ENCODE measurements at places on chromosomes 3 and 15.

DNA sequence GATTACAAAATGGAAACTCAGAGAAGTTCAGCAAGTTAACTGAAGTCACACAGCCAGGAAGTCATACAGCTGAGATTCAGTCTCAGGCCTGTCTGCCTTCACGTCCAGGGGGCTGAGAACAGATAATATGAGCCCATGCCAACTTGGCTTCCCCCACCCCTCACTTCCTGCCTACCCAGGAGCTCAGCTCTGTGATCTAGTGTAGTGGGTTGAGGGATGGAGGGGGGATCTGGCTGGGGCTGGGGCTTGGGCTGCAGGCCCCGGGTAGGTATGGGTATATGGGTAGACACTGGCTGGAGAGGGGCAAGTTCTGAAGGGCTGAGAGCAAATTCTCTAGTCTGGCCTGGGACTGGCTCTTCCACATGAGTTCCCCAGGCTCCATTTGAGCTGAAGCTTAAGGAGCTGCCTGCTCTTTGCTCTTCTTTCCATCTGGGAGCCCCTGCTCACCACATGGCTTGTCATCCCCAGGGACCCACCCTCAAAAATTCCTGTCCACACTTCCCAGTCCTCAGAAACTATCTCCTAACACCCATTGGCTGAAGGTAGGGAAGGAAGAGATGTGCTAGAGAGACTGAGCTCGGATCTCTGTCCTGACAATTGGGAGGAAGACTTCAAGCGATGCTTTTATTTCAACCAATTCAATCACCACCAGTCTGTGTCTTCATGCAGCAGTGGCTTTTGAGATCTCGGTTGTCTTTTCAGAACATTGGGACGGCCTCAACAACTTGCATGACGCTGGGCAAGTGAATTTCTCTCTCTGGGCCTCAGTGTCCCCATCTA lies 2.0 kb downstream of the RASGRF1 start:
- no peak for DNase-seq

DNA sequence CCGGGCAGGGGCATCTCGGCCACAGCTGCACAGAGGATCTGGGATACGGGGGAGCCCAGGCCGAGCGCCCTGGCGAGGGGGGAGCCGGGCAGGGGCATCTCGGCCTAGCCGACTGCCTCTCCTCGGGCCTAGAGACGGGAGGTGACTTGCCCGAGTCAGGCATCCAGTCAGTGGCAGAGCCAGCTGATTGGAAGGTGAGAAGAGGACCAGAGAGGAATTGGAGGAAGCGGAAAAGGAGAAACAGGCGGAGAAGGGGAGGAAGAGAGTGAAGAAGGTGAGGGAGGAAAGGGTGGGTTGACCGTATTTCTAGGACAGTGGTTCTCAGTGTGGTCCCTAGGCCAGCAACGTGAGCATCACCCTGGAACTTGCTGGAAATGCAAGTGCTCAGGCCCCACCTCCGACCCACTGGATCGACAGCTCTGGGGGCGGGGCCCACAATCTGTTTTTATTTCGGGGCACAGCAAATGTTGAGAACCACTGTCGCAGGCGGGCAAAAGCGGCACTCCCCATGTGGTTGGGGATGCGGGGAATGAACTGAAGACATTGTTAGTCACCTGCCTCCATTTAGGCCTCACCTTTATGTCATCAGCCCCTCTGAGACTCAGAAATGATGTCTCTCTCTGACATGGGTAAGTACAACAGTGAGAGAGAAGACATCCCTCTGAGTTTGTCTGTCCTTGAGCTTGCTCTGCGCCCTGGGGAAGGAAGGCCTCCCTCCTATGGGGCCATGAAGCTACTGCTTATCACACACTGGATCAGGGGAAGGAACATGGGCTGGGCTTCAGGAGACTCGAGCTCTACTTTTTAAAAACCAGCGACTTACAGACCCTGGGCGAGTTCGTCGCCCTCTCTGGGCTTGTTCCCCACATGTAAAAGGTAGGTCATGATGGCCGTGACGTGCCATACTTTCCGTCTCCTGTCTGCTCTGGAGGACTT lies 1.0 kb upstream of the MELTF start:
- DNase-seq = no peak

GRCh38 chr3:151445273-151446001 lies 15.4 kb downstream of the IGSF10 start:
- DNase-seq = no peak

GRCh38 chr3:6062261-6063187 lies 798.4 kb upstream of the GRM7 start:
- no peak for DNase-seq

DNA sequence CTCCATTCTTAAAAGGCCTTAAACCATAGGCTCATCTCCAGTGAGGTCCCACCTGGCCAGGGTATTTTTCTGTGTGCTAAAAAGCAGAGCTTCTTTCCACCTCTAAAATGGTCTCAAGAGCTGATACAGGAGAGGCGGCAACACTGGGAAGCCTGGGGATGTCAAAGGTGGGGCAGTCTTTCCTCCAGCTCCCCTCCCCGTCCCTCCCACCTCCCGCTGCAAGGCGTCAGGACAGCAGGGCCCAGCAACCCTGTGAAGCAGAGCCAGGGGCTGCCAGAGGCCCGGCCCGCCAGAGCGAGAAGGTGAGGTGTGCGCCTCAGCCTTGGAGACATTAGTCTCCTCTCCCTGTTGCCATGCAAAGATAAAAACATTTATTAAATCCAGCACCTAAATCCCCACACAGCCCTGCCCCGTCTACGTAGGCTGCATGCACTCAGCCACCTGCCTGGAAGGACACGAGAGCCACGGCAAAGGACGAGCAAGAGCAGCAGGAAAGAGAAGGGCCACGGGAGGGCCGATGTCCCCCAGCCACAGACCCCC lies 75.6 kb downstream of the FAM174B start:
- no peak for DNase-seq

DNA sequence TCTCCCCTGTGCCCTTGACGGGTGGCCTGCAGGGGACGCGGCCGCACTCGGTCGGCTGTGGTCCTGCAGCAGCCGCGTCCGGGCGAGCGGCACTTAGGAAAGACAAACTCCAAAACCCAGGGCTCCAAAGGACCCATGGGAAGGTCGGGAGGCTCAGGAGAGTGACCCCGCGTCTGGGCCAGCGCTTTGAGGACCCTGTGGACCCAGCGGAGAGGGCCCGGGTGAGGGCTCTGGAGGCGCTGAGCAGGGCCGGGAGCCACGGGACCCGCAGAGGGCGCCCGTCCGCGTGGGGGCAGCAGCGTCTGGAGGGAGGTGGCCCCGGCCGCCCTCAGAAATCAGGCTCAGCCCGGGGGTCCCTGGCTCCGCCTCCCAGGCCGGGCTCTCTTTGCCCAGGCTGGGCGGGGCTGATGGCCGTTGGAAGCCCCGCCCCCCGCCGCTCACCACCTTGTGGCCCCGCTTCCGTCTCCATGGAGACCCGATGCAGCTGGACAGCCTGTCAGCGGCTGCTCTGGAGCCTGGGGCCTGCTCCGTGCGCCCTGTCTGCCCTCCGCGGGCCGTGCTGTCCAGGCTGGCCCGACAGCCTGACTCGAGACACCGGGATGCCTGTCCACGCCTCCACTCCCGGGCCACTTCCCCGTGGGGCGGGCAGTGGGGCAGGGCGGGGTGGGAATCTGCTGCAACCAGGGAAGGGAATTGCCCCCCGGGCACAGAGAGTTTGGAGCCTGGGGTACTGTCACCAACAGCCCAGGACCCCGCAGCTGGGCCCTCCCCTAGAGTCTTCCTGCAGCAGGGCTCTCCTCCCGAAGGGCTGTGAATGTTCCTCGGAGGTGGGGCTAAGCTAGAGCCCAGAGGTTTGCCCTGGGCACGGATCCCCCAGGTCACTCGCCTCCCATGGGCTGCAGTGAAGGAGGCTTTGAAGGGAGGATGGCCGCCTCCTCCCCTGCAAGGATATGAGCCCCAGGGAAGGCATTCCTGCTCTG lies 34.8 kb upstream of the RPL32 start:
- DNase-seq = no peak

DNA sequence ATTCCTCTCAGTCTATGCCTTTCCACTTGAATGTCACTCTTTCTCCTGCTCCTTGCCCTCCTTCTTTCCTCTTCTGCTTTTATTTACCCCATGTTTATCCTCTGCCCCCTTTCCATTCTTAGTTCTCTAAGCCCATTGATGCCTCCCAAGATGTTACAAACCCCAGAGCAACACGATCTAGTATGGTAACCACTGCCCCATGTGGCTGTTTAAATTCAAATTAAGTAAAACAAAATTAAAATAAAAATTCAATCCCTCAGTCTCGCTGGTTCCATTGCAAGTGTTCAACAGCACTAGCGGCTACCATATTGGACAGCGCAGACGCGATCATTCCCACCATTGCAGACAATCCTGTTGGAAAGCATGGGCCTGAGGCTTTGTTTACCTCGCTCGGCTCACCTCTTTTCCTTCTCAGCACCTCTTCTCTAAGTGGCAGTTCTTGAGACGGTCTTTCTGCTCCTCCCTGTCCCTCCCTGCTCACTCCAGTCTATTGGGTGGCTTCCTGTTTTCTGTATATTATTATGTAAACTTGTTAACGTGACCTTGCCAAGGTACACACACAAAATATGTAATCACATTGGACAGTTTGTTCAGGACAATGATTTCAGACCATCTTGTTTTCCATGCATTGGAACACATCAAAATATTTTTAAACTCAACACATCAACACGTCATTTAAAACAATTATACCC lies 21.8 kb upstream of the CA12 start:
- DNase-seq = no peak

GRCh38 chr3:50208677-50209344 lies 3.7 kb downstream of the SLC38A3 start:
- DNase-seq = no peak

DNA sequence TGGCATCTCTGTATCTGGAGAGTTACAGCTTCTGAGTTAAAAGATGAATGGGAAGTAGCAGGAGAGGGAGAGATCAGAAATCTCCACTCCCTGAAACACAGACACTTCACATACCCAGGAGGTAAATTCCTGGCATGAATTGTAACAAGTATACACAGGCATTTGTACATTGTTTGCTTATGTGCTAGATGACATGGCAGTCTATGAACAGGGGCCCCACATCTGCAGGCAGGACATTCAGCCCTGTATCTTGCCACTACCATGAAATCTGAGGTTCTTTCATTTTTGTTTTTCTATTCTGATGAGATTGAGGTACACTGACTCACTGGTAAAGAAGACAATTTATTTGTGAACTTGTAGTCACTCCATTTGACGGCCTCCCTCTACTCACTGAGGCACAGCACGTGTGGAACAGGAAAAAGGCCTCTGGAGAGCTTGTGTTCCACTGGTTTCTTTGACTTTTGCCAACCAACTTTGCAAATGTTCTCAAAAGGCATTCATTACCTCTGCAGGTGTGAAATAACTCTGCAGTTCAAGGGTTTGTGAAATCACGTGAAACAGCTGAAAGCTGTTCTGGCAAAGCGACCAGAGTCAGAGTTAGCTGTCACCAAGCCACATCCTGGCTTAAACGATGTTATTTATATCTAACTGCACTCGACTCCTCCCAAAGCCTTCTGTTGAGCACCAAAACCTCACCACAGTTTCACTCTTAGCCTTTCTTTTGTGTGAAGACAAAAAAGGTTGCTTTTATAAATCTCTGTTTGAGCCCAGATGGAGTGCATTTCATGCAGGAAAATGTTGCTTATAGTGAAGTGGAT lies 401.3 kb upstream of the CFAP20DC start:
- DNase-seq = no peak

GRCh38 chr15:77021803-77022381 lies 27.0 kb downstream of the PSTPIP1 start:
- DNase-seq = no peak

DNA sequence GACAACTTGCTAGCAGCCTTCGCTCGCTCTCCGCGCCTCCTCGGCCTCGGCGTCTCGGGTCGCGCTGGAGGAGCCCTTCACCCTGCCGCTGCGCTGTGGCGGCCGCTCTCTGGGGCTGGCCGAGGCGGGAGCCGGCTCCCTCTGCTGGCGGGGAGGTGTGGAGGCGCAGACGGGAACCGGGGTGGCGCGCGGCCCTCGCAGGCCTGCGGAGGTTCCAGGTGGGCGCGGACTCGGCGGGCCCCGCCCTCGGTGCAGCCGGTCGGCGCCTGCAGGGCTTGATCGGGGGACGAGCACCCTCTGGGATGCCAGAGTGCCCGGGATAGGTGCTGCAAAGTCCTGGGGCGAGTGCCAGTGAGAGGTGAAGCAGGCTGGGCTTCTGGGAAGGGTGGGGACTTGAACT lies 989.9 kb downstream of the ROBO2 start:
- no peak for DNase-seq

DNA sequence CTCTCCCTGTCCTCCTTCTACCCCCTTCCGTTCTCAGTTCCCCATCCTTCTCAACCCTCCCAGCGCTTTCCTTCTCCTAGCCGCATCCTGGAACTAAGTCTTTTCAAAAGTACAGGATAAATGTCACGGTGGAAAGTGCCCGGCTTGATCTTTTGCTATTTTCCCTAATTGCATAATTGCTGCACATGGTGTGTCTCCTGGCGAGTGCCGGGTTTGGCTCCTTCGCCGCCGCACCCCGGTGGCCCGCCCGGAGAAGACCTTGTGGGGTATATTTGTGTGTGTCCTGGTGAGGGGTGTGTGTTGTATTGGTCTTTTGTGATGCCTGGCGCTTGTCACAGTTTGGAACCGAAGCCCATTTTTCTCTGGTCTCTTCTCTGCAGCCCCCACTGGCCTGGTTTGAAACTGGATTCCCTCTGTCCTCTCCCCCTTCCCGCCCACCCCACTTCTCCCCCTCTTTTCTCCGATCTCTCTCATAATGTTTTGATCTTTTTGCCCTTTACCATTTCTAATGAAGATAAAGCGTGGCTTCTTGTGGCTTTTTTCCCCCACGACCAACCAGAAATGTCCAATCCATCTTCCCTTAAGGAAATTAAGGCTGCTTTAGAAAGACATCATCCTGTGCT lies 692 bp downstream of the UBE2E2 start:
- no peak for DNase-seq

GRCh38 chr3:107263269-107264021 lies 113.8 kb upstream of the CCDC54 start:
- no peak for DNase-seq

- no peak for DNase-seq
Observed at GRCh38 chr3:87792534-87793336, 266.1 kb downstream of the CGGBP1 start.

DNA sequence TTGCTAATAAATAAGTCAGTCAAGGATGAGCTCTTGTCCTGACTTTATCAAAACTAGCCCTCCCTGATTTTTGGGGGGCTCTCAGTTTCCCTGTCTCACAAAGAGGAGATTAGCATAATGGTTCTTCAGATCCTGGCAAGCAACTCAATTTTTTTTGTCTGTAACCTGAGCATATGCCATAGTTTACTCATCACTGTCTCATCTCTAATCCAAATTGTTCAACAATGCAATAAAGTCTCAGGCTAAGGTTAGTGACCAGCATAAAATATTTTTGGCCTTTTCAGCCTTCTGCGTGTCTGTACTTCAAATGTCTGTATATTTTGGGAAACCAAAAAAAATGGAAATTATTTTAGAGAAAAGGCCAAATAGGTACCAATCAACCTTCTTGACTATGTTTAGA lies 465.6 kb upstream of the TPRG1 start:
- no peak for DNase-seq

Data from NCI-H187 treated with DMSO at 0.1 percent for 48 hours (cell line).